NT2/D1 (cell line): ENCODE measurements at places on chromosomes 5 and 9.
A peak's percentile ranks its signal among the peaks of the same experiment; 100 is the strongest.

DNA sequence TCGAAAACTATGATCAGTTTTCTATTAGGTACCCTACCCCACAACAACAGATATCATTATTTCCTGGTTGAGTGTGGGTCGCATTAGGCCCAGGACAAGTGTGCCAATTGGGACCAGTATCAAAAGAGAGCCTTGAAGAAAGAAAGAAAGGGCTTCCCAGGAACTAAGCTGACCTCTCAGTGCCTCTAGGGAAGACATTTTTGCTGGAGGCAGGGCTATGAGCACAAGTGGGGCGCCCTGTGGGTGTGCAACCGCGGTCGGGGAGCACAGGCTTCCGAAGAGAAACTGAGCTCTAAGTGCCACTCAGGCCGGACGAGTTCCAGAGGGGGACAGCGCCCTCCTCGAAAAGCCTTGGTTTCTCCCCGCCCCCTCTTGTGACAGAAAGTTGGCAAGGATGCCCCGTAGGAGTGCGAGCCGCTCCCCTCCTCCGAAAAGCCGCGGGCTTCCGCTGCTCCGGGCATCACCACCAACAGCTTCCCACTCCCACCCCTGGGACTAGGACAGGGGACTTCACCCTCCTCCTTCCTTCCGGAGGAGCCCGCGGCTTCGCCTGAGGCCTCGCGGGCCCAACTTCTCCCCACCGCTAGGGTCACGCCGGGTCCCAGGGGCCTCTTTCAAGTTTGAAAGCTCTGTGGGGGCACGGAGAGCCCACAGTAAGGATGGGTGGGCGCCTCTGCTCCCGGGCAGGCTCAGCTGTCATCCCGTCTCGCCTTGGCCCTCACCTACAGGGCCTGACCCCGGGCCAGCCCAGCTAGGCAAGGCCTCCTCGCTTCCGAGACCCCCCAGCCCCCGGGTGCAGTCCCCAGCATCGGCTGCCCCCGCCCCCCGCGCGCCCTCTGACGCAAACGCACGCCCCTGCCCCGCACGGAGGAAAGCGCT is 2.0 kb downstream of the NR2F1-AS1 start:
- no peak for DNase-seq

DNA sequence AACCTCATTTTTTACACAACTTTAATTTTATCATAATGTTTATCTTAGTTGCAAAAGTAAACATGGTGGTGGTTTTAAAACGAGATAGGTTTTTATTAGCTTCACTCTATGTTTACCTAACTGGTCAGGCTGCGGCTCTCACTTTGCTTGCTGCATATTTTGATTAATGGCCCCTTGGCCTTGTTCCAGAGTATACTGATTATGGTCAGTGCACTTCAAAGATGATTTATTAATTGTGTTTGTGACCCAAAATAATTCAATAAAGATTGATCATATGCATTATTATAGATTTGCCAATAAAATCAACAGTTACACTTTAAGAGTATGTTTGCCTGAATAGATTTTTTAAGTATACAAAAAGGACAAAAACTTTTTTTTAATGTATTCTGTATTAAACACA is 188.0 kb downstream of the XRCC4 start:
- DNase-seq = no peak

- DNase-seq = peak; percentile 42
These were observed 41.3 kb downstream of the CAVIN4 start for GRCh38 chr9:100619194-100619593.

- DNase-seq = no peak
These were observed 49.9 kb downstream of the LMX1B start for GRCh38 chr9:126663661-126664072.

GRCh38 chr9:135100241-135100681 is 12.8 kb downstream of the OLFM1 start:
- no peak for DNase-seq

GRCh38 chr9:17986595-17986994 is 407.7 kb downstream of the SH3GL2 start:
- no peak for DNase-seq

- no peak for DNase-seq
These were observed 593.1 kb upstream of the DAB2 start for GRCh38 chr5:40017918-40018317.

DNA sequence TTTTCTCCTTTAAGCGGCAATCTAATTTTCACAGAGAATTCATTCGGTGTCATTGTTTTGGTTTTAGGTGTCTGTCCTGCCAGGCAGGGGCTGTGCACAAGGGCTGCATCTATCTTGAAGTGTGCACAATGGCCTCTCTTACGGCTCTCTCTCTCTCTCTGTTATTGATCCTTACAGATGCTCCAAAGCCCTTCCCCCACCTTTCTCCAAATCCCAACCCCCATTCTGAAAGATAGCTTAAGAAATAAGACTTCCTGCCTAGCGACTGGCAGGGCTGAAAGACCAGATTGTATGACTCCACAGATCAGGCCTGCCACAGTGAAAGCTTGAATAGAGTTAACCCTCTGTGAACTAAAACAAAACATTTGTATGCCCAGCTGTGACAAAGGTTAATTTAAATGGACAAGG is 86.5 kb upstream of the NR5A1 start:
- DNase-seq = peak; percentile 82

DNA sequence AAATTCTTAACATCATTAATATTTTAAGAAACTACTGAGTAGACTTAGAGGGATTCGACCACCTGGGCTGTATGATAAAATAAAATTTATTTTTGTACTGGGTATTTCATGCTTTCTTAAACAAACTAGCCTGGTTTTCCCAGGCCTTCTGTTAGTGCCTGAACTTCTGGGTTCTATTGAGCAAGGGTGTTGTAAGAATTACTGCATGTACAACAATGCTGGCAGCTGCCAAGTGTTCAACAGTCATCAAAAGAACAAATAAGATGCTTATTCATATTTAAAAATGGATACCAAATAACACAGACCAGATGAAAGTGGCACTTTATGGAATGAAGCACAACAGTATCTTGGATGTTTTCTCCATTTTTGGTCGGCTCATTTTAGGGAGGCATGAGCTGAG is 123.2 kb upstream of the FBXL7 start:
- DNase-seq = no peak

DNA sequence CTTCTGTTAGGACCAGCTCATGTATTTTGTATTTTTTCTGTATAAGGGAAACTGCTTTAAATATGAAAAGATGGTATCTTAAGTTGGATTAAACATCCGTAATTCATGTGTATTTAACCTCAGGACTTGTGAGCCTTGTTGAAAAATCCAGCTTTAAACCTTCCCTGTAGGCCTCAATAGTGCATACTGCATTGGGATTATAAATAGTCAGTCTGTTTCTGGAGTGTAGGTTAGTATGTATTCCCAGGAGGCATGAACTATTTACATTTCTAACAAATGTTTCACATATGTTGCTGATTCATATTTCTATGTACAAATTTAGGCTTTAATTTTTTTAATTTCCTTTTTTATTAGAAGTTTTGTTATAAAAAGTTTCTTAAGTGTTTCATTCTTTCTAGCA is 137.9 kb upstream of the GRHPR start:
- no peak for DNase-seq

GRCh38 chr9:19446361-19446861 is 37.6 kb downstream of the ACER2 start:
- DNase-seq = peak; percentile 69

GRCh38 chr5:106720367-106720766 is 950.4 kb downstream of the EFNA5 start:
- no peak for DNase-seq

DNA sequence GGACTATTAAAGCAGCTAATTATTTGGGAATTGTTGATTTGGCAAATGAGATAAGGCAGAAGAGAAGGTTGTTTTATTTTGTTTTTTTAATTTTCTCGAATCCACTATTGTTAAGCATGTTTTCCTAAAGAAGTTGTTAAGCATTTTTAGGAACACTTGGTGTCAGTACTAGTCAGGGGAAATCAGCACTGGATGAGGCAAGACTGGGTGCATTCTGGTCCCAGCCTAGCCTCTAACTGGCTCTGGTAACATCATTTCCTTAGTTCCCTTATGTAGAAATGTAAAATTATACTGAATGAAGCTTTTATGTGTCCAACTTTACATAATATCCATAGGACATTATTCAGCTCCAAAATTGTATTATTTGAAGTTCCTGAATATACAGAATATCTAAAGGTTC is 196.1 kb downstream of the PCSK5 start:
- no peak for DNase-seq

GRCh38 chr9:126981218-126981617 is 66.6 kb downstream of the RALGPS1 start:
- DNase-seq = no peak

DNA sequence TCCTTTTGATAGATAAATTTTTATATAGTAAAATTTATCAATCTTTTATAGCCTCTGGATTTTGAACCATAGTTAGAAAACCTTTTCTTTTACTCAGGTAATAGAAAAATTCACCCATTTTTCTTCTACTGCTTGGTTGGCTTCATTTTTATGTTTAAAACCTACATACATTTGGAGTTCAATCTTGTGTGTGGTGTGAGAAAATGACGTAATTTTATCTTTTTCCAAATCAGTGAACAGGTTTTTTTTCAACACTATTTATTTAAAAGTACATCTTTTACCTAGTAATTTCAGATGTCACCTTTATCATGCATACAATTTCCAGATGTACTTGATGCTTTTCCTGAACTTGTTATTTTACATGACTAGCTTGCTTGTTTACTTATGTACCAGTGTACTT is 200.2 kb downstream of the TRIM36 start:
- no peak for DNase-seq

DNA sequence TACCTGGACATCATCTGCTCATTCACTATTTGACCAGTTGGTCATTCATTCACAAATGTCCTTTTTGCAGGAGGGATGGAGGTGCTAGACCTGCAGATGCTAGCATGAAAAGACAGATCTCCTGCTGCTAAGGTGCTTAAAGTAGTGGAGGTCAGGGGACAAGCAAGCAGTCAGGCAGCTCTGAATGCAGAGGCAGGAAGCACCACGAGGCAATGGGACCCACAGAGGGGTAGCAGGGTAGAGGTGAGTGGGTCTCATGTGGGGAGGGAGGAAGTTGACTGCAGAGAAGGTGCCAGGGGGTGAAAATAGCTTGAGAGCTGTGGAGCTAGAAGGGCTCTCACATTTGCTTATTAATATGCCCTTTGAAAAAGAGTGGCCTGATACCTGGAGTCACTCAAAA is 25.2 kb downstream of the FXN start:
- no peak for DNase-seq

GRCh38 chr5:172907657-172908056 is 51.6 kb upstream of the RPL26L1 start:
- no peak for DNase-seq

- no peak for DNase-seq
These were observed 14.9 kb downstream of the XPA start for GRCh38 chr9:97682242-97682641.

DNA sequence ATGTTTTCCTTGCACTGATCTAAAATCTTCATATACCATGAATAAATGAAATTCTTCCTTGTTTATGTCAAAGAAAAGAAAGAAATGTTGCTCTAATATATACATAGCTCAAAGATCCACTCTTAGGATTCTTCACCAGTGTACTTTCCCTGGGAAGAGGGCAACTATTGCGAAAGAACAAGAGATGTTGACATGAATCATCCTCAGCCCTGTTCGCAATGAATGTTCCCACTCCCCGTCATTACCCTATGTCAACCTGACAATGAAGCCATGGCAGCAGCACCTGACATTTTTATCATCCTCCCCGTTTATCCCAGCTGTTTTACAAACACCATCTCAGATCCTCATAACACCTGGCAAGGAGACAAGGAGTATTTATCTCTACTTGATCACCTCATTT is 409.1 kb upstream of the GRIA1 start:
- no peak for DNase-seq

- no peak for DNase-seq
These were observed 96.6 kb downstream of the FNBP1 start for GRCh38 chr9:129946246-129946995.

DNA sequence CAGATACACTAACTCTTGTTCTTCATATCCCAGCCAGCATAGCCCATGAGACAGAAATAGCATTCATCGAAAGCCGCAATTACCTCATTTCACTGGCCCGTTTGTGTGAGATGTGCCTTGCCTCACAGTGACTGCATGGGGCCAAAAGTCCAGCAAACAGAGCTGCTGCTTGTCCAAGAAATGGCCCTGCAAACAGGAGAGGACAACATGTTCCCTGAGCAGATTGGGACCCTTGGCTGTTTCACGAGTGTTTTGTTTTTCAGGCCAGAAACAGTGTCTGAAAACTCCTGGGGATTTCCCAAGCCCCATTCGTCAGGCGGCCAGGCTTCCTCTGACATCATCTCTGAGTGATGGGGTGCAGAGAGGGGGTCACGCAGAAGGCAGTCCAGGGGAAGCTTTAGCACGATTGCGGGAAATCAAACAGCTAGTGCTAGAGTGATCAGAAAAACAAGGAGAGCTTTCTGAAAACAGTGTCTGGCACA is 503.6 kb upstream of the PAPPA start:
- DNase-seq = no peak

GRCh38 chr5:40276426-40277102 is 403.2 kb upstream of the PTGER4 start:
- no peak for DNase-seq

DNA sequence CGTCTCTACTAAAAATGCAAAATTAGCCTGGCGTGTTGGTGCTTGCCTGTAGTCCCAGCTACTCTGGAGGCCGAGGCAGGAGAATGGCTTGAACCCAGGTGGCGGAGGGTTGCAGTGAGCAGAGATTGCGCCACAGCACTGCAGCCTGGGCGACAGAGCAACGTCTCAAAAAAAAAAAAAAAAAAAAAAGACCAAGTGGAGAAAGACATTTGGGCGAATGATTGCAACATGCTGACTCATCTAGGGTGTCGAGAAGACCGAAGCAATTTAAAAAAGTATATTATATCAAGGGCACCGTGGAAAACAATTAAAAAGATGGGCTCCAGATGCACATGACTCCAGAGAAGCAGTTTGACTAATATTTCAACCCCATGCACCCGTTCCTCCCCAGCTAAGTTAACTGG is 9.2 kb downstream of the KLF4 start:
- DNase-seq = no peak

GRCh38 chr5:122073864-122074263 is 4.2 kb downstream of the LOX start:
- no peak for DNase-seq

DNA sequence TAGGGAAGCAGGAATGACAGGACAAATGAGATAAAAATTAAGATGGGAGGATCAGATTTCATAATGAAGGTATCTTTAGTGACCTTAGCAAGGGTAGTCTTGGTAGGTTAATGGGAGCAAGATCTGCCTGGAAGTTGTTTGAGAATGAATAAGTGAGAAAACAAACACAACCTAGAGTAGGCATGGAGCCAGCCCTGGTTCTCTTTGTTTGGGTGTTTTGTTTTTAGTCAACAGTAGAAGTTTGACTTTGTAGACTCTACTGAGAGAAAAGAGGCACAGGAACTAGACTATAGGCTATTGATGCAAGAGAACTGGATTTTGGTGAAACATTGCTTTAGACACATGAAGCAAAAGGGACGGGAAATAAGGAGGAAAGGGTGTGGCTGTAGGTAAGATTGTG is 40.3 kb downstream of the KCNN2 start:
- DNase-seq = no peak
